Stimulated activated CD8-positive, alpha-beta memory T cell treated with anti-CD3 and anti-CD28 coated beads, Interleukin-4, amount 100 ng/mL, for 48 hours (primary cell): ENCODE measurements at places on chromosomes 1 and 21.

DNA sequence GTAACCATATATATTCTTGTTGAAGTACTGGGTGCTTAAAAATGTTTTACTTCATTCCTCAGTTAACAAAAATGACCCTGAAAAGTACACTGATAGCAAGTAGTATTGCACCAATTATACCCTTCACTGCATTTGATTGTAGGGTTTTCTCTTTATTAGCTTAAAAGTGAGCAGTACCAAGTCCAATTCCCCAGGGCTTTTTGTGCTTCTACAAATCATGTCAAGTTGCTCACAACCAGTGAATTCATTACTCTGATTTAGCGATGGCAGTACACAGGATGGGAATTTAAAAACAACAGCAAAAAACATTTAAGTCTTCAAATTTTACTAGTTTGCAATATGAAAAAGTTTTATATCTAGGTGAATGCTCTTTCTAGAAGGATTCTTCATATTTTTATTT, 436.4 kb downstream of the PTBP2 start:
- no peak for DNase-seq

DNA sequence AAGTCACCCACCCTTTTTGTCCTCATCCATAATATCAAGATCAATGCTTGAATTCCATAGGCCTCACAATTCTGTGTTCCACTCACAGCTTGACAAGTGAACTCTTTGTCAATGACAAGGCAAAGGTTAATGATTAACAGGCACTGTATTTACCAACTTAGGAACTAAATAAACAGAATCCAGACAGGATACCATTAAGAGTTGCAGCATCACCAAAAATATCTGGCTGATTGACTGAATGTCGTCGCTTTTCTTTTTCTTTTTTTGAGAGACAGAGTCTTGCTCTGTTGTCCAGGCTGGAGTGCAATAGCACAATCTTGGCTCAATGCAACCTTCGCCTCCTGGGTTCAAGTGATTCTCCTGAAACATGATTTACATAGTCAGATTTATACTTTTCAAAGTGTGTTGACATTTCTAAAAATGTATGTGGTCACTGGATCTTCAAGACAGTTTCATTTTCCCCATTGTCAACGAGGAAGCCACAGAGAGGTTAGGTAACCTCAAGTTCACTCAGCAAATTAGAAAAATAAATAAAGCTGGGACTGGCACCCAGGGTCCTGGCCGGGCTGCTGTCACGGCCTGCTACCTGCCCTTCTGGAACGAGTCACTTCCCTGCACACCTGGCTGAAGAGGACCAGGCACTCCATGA, 81.0 kb downstream of the PDE9A start:
- no peak for DNase-seq

GRCh38 chr1:86218859-86219258, 62.3 kb upstream of the COL24A1 start:
- DNase-seq, result no peak

DNA sequence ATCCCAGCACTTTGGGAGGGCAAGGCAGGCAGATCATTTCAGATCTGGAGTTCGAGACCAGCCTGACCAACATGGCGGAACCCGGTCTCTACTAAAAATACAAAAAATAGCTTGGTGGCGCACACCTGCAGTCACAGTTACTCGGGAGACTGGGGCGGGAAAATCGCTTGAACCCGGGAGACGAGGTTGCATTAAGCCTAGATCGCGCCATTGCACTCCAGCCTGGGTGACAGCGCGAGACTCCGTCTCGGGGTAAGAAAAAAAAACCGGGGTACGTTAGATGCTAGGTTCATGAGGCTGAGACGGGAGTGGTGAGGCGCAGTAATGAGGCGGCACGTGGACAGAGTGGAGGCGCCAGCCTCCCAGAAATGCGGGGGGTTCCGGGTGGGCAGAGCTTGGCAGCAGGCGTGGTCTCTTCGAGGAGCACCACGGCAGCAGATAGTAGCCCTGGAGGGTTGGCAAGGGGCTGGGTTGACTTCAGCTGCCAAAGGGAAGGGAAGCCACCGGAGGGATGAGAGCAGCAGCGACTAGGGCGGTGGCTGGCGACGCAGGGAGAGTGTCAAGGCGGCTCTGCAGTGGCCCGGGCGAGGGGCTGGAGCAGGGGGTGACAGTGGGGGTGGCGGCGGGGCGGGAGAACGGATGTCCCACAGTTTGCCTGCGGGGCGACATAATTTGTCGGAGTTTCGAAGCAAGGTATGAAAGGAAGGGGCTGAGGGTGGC, 832 bp downstream of the MRPL20 start:
- DNase-seq, result no peak

DNA sequence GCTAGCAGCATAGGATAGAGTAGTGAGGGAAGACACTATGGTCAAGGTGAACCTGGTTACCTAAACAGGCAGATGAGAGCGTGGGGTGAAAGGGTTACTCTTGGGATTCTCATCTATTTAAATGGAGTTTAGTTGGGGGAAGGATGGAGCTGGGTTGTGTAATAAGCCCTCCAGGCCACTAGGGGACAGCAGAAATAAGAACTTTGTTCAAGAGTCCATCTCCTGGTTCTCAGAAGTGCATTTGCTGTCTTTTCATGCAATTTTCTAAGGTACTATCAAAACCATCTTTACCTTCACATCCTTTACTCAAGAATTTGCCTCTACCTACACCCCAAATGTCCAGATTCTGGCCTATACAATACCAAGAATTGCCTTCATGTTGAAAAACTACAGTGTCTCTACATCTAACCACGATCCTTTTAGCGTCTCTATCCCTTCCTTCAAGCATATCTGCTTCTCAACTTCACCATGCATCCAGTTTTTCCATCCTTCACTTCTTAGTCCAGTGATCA, 28.0 kb downstream of the SLAMF1 start:
- DNase-seq, result peak; percentile 63

DNA sequence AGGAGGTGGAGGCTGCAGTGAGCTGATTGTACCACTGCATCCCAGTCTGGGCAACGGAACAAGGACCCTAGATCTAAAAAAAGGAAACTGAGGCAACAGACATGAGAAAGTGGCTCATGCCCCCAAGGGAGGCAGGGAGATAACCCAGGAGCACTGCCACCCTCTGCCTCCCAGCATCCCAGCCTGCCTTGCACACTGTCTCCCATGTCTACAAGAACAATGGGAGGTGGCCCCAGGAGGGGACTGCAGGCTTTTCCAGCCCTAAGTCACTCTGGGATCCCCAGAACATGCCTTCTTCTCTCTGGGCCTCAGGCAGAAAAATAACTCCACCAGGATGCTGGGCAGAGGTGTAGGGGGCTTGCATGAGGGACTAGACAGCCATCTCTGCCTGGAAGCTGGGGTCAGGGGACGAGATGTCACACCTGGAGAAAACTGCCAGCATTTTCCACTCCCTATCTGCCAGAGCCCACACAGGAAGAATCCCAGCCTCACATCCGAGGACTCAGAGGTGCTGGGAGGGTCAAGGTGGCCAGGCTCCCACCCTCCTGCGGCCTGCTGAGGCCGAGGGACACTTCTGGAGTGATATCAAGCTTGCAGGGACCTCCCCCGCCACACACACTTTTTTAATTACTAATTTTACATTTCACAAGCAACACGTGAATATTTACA, 21.4 kb downstream of the RUNX3 start:
- no peak for DNase-seq

GRCh38 chr1:46448109-46448911, 41.3 kb upstream of the DMBX1 start:
- DNase-seq, result no peak

DNA sequence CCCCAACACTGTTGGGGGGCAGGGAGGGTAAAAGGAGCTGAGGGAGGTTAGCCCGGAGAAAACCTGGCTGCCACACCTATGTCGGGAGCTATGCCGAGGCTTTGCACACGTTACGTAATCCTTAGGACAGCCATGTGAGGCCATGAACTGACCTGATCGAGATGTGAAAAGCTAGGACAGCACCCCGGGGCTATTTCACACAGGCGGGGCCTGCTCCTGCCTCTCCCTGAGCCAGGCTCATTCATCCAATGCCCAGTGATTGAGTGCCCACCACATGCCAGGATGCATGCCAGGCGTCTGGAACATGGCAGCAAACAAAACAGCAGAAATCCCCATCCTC, 30.2 kb downstream of the LDLRAP1 start:
- no peak for DNase-seq

GRCh38 chr21:42157606-42158310, 61.2 kb upstream of the ABCG1 start:
- DNase-seq, result peak; percentile 6
